NCI-H1092 (cell line): ENCODE measurements at places on chromosomes 2 and 18.

GRCh38 chr18:35936951-35937350 lies 35.5 kb upstream of the RMP24 start:
- no peak for DNase-seq

- DNase-seq, result no peak
Observed at GRCh38 chr2:160469164-160469563, 24.4 kb downstream of the RBMS1 start.

DNA sequence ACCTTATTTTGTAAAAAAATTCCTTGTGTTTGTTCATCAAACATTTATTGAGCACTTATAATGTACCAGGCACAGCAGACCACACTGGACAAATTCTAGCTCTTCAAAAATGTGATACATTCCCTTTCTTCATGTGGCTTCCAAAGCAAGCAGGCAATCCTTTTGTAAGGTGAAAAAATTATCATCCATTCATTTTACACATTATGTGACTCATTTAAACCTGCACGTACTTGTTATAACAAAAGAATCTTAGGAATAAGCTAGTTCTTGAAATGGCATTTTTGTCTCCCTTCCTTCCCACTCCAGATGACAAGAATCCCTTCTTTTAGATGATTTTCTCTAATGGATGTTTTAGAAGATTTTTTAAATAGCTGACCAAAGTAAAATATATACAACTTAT lies 104.6 kb downstream of the KLF7 start:
- no peak for DNase-seq

DNA sequence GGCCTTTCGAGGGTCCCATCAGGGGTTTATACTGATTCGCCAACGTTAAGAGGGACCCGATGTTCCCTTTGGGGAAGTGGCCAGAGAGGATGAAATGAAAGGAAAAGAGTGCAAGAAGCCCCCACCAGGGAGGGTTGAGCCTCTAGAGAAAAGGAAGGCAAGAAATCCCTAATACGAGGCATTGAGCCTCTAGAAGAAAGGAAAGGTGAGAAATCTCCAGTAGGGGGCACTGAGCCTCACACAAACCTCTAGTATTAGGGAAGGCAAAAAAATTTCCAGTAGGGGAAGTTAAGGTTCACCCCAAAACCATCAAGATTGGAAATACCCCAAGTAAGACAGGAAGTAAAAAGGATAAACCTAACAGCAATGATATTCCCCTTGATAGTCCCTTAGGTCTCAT lies 9.8 kb upstream of the SAP130 start:
- no peak for DNase-seq

DNA sequence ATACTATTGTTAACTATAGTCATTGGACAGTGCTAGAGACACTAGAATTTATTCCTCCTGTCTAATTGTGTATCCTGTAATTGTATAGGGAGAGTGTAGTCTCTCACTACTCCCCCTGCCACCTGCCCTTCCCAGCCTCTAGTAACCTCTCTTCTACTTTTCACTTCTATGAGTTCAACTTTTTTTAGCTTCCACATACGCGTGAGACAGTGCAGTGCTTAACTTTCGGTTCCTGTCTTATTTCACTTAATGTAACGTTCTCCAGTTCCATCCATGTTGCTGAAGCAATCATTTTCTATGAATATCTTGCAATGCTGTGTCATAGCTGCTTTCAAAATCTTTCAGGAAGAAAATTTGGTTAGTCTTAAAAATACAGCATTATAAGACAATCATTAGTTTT lies 22.8 kb upstream of the RUFY4 start:
- DNase-seq, result no peak

DNA sequence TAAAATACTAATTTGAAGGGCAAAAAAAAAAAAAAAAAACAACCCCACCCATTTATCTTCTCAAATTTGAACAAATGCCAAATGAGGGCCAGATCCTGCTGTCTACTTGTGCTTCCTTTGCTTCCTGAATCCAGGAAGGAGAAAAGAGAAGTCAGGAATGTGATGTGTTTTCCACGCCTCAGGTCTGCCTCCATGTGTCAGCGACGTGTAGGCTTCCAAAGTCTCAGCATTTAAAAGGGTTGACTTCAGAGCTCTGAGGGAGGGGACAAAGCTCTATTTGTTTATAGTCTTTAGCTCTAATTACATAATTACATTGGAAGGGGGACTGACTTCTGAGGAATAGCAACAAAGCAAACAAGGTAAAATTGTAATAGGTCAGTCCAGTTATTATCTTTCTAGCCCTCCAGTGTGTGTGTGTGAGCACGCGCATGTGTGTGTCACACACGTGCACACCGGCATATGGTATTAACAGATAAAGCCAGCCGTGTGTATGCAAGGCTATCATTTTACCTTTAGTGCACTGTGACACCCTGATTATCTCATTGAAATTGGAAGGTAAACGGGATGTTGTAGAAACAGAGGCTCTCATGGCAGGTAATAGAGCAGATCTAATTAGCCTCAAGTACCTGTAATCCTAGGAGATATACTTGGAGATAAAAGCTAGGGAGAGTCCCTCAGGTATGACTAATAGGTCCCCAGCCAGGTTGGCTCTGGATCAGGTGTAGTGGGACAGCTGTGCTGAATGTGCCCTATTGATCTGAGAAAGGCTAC lies 911.4 kb upstream of the ZEB2 start:
- peak; percentile 87 for DNase-seq

DNA sequence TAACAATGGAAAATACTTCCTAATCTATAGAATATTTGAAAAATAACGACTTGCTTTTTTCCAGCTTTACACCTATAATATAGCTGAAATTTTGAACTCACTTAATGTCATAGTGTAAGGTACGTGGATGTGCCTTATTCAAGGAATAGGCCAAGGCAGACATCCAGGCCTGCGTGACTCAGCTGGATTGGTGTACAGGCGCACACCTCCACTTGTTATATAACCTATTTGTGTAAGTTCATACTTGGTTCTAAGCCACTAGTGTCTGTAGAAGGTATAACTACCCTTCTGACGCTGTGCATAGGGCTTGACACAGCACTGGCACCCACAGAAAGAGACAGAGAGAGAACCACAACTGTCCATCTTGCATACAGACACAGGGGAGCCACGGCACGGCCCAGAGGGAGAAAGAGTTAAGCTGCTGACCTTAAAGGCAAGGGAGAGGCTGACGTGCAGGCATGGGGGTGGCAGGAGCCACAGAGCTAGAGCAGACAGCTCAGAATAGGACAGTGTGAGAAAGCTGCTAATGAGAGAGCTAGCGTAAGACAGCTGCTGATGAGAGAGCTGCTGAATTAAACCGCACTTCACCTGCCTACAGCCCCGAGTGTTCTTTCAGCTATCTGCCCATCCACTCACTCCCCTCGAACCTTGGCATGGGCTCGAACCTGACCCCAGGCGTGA lies 16.1 kb downstream of the CCDC178 start:
- no peak for DNase-seq

GRCh38 chr2:48457227-48457626 lies 72.7 kb upstream of the STON1 start:
- no peak for DNase-seq

GRCh38 chr2:225937625-225938187 lies 538.2 kb downstream of the NYAP2 start:
- no peak for DNase-seq

GRCh38 chr2:109244750-109245382 lies 115.9 kb downstream of the SH3RF3 start:
- DNase-seq, result no peak

DNA sequence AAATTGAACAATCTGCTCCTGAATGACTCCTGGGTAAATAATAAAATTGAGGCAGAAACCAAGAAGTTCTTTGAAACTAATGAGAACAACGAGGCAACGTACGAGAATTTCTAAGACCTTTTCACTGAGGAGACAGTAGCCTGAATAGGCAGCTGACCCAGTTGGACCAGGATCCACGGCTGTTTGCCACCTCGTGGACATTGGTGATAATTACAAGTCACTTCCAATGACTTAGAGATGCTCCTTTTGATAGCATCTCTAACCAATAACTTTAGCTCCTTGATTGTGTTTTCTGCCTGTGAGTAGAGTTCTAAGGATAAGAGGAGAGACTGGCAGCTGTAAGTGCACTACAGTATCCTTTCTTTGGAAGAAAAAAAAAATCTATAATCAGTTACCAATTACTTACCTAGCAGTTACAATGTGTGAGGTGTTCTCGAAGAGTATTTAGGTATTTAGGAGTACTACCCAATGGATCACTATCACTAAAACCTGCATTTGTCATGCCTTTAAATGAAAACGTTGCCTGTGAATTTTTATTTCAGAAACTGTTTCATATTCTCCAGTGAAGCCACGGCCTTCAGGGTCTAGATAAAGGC lies 31.3 kb upstream of the CNTNAP5 start:
- DNase-seq, result no peak

GRCh38 chr18:23421277-23421676 lies 31.8 kb upstream of the RIOK3 start:
- no peak for DNase-seq

GRCh38 chr2:96549466-96549785 lies 12.9 kb downstream of the ARID5A start:
- DNase-seq, result no peak

DNA sequence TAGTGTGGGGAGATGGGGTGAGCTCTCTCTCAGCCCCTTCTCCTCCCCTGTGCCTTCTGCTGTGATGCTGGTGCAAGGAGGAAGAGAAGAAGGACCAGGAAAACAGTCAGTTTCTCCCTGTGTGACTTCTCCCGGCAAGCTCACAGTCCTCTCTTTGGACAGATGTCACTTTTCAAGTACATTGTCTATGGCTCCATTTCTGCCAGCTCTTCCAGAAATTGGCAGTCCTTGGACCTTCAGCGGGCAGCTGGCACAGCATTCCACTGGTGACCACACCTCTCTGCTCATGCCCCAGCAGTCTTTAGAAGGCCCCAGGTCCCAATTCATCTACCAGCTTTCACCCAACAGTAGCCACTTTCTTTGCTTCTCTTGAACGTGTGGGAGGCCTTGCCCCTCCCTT lies 63.9 kb downstream of the AOX1 start:
- DNase-seq, result no peak

DNA sequence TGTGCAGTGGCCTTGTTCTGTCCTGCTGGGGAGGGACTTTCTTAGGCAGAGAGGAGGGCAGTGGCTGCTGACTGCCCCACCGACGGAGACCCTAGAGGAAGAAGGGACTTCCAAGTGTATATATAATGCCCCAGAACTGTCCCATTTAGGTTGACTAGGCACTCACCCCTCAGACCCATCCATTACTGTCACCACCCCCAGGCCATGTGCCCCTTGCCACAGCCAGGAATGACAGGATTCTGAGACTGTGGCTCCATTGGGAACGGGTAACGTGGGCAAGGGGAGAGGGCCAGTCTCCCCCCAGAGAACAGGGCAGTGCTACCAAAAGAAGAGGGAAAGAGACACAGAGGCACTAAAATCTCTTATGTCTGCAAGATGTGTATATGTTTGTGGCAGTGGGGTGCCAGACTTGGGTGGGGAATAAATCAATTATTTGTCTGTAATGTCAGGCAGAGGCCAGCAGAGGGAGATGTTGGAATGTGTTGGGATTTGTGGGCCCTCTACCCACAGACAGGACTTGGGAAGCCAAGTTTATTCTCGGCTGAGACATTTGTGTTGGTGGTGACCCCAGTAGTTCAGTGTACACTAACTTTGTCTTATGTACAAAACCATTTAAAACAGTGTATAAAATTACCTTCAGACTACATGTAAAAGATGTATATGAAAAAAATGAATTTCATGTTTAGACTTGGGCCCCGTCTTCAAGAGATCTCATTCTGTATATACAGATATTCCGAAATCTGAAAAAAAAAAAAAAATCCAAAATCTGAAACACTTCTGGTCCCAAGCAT lies 24.0 kb upstream of the TMEM37 start:
- DNase-seq, result peak; percentile 7

- no peak for DNase-seq
Observed at GRCh38 chr2:198311020-198311419, 506.6 kb downstream of the PLCL1 start.

DNA sequence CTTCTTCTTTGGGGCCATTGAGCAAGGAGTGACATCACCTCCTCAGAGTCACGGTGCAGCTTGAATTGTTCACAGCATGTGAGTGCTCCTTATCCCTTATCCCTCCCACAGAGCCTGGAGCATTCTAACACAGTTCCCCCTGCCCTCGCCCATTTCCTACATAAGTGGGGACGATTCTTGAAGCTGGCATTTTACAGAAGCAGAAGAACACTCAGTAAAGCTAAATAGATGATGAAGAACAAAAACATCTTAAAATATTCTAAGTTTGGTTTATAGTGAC lies 135.8 kb upstream of the APCDD1 start:
- DNase-seq, result no peak

GRCh38 chr2:239328351-239329191 lies 72.2 kb downstream of the HDAC4 start:
- no peak for DNase-seq

- DNase-seq, result no peak
Observed at GRCh38 chr2:174644406-174644805, 46.8 kb upstream of the WIPF1 start.

DNA sequence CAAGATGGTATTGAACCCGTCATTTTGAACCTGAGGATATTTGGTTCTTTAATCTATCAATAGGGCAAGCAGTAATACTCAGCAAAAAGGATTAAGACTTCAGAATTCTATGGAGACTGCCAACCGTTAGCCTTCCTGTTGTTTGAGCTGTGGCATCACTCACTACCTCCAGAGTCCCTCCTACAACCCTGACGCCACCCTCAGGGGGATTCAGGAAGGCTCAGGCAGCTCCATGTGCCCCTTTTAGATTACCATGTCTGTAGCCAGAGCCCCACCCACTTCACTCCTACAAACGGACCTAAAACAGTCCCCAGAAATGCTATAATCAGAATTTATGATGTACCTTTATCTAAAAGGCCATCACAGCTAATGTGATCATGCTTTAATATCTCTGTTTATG lies 172.9 kb downstream of the EPHA4 start:
- no peak for DNase-seq

GRCh38 chr2:217075268-217076057 lies 215.6 kb upstream of the TNP1 start:
- DNase-seq, result no peak

GRCh38 chr2:170436077-170436943 lies 258.4 kb downstream of the MYO3B start:
- no peak for DNase-seq

DNA sequence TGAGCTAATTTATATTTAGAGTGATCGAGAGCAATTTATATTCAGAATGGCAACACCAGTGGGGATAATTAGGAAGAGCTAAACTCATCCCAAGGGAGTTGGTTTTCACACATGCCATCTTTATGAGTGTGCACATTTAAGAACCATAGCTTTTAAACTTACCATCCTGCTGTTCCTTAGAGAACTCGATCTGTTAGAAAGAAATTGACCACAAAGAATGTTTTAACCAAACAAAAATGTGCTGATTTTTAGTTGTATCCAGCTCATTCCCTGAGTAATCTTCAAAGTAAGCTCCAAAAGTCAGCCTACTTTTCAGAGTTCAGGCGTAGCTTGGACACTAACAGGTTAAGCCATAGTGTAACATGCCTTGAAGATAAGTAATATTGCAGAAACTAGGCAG lies 12.6 kb downstream of the MYL1 start:
- no peak for DNase-seq

- DNase-seq, result no peak
Observed at GRCh38 chr18:55286257-55286825, 301.7 kb downstream of the TCF4 start.

GRCh38 chr2:118222672-118223421 lies 134.6 kb downstream of the INSIG2 start:
- DNase-seq, result no peak

- DNase-seq, result no peak
Observed at GRCh38 chr2:120894966-120895365, 159.3 kb downstream of the GLI2 start.

- DNase-seq, result no peak
Observed at GRCh38 chr18:22838221-22838620, 94.9 kb upstream of the RBBP8 start.

GRCh38 chr18:25457601-25458000 lies 105.6 kb upstream of the ZNF521 start:
- no peak for DNase-seq
